Neural crest cell (in vitro differentiated cells): ENCODE measurements at places on chromosomes 2 and 18. TPM values are rescaled to one million over a fixed set of nuclear protein-coding genes. Genes with fewer than 3 reads are reported as not detected.

GRCh38 chr2:72887032-72887739 is at the start of gene SPR:
SPR (plus strand) TSS chr2:72887408; CDS start chr2:72887433, 25 bp downstream.
- H3K27me3 ChIP-seq: peaks cover 61% of the 10 kb centered on the region
- H3K36me3 ChIP-seq: no peaks in the 10 kb centered on the region
- H3K27ac ChIP-seq: peak within 1 kb of the TSS; percentile 67
- peak; percentile 55 for DNase-seq
- H3K4me1 ChIP-seq: peaks cover 9% of the 10 kb centered on the region
- peak within 1 kb of the TSS; percentile 87 for H3K4me3 ChIP-seq

- no peak overlapping the region for H3K4me3 ChIP-seq
- H3K27me3 ChIP-seq: no peaks in the 10 kb centered on the region
- no peak for DNase-seq
- peaks cover 18% of the 10 kb centered on the region for H3K4me1 ChIP-seq
- H3K36me3 ChIP-seq: no peaks in the 10 kb centered on the region
These were observed 17.5 kb downstream of the NOSTRIN start for GRCh38 chr2:168819829-168820489.

DNA sequence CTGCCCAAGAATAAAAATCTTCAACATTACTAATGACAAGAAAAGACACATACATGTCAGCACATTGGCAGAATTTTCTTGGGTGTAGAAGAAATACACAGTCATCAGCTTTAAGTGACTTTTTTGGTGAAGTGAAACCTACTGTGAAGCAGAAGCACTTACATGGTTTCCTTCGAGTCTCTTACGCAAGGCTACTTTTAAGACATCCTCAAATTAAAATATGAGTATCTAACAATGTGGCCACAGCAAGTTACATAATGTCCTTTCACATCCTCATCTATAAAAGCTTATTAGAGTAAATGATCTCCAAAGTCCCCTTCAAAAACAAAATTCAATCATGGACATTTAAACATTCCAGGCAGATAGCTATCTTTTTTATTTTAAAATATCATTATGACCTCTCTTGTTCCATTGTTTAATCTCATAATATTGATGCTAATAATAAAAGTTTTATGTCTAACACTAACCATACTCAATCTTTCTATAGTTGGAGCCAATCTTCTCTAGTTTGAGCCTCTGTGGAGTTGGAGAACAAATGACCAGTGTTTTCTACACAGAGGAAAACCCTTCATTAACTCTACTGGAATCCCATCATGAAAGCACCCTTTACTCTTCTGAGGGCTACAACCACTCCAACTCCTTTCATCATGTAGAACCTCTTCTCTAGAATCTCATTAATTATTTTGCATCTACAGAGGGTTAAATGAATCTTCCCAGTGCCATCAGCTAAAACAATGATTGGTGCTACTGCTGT is 182.2 kb upstream of the ZFP36L2 start:
- no peak overlapping the region for H3K4me3 ChIP-seq
- H3K36me3 ChIP-seq: no peaks in the 10 kb centered on the region
- no peak for DNase-seq
- H3K4me1 ChIP-seq: peaks cover 28% of the 10 kb centered on the region

GRCh38 chr2:65786007-65786717 is 353.8 kb upstream of the SPRED2 start:
- no peaks in the 10 kb centered on the region for H3K27me3 ChIP-seq
- no peak for DNase-seq
- H3K36me3 ChIP-seq: no peaks in the 10 kb centered on the region

DNA sequence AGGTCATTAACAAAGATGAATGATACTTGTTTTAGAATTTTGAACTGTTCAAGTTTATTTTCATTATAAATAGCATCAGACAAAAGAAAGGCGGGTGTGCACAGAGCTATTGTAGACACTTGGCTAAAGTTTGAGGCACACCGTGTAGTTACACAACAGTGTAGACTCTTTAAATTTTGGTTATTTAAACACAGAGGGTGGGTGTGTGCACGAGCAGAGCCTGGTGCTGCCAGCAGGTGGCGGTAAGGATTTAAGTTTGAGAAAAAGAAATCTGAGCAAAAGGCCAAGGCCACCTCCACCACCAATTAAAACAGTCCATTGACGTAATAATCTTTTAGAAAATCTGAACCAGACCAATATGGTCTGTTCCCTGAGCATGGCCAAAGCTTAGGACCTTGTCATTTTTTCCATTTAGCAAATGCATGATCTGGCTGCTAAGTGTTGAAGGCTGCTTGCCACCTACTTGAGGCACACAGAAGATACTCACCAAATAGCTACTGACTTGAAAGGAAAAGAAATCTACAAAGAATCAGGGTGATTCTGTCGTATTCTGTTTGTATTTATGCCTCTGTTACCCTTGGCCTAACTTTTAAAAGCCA is 14.3 kb downstream of the COPS7B start:
- H3K27me3 ChIP-seq: no peaks in the 10 kb centered on the region
- peak; percentile 55 for DNase-seq
- H3K4me3 ChIP-seq: no peak overlapping the region
- no peaks in the 10 kb centered on the region for H3K4me1 ChIP-seq

DNA sequence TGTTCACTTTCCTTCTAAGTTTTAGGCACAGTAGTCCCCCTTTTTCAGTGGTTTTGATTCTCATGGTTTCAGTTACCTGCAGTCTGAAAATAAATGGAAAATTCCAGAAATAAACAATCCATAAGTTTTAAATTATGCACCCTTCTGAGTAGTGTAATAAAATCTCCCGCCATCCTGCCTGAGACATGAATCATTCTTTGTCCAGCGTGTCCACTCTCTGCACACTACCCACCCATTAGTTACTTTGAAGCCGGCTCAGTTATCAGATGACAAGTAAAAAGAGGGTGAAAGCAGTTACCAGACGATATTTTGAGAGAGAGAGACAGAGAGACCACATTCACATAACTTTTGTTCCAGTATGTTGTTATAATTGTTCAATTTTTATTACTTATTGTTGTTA is 400.5 kb downstream of the TMX3 start:
- DNase-seq: no peak
- H3K4me1 ChIP-seq: peaks cover 11% of the 10 kb centered on the region
- H3K27ac ChIP-seq: no peak overlapping the region
- H3K27me3 ChIP-seq: no peaks in the 10 kb centered on the region

- H3K36me3 ChIP-seq: no peaks in the 10 kb centered on the region
- H3K27me3 ChIP-seq: no peaks in the 10 kb centered on the region
- no peak for DNase-seq
These were observed 2.9 kb downstream of the DSG3 start for GRCh38 chr18:31450409-31450808.

DNA sequence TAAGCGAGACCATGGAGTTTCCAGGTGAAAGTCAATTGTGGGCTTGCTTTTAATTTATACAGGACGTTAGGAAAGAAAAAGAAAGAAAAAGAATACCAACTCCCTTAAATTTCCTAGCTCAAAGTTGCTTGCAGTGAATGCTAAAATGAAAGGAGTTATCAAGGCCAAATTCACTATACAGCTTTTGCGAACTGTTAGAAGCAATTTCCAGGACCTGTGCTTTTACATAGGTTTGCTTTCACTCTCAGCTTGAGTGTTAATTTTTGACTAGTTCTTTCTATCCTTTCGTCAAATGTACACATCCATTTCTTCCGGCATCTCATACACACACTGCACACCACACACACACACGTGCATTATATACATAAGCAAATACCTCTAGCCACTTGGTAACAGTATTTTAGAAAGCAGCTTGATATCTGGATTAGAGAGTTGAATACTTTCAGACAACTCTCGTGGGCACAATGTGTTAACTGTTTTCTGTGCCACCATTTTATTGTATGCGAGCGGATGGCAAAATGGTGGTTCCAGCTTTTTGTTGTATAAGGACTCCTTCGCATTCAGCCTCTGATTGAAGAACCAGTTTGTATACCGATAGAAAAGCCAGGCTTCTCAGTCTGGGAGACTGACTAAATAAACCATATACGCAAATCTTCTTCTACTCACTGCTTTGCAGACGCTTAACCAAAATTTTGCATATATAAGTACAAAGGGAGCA is 381.8 kb downstream of the MTX2 start:
- peaks cover 3% of the 10 kb centered on the region for H3K4me1 ChIP-seq
- H3K36me3 ChIP-seq: no peaks in the 10 kb centered on the region
- no peak overlapping the region for H3K4me3 ChIP-seq
- no peak overlapping the region for H3K27ac ChIP-seq

DNA sequence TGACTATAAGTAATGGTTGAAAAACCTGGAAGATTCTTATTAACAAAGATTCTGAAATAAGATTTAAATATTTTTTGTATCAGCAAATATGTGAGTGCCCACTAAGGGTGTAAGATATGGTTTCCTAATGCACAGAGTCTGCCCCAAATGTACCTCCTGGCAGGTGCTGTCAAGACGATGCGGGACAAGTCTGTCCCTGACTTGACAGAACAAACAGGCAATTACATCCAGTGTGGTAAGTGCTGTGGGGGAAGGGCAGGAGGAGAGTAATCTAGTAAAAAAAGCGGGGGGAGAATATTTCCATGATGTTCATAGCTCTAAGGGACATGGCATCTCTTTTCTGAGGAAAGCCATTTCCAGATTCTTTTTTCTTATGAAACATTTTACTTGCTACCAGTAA is 127.5 kb downstream of the COL4A4 start:
- H3K4me1 ChIP-seq: peaks cover 8% of the 10 kb centered on the region
- no peak for DNase-seq
- peaks cover 3% of the 10 kb centered on the region for H3K27me3 ChIP-seq
- no peak overlapping the region for H3K27ac ChIP-seq
- no peak overlapping the region for H3K4me3 ChIP-seq
- H3K36me3 ChIP-seq: no peaks in the 10 kb centered on the region

GRCh38 chr18:77061281-77061945 is 71.2 kb downstream of the MBP start:
- no peak overlapping the region for H3K27ac ChIP-seq
- H3K4me1 ChIP-seq: peaks cover 11% of the 10 kb centered on the region
- no peak for DNase-seq
- peaks cover 5% of the 10 kb centered on the region for H3K27me3 ChIP-seq
- no peaks in the 10 kb centered on the region for H3K36me3 ChIP-seq
- H3K4me3 ChIP-seq: no peak overlapping the region

DNA sequence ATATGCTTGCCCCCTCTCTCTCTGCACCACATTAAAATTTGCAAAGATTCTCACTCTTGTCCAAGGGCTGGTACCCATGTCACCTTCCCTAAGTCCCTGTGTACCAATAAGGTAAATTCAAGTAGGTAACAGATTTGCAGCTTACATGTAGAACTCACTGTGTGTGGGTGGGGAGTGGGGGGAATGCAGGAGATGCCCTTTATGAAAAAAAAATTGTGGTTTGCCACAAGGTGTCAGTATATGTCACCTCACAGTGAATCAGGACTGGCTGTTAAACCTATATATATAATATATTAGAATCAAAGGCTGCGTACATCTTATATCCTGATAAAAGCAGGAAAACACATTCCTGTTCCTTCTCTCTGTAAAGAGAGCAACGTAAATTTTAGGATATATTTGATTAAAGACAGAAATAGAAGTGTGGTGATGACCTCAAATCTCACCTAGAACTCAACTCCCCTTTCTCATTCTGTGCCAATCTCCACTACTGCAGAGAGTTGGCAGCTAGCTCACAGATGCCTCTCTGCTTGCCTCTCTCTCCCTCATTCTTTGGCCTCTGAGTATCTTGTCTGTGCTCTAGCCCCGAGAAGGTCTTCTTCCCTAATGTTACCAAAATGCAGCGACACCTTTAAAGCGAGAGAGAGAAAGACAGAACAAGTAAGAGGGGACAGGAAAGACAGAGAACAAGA is 536 bp downstream of the XDH start:
- no peaks in the 10 kb centered on the region for H3K36me3 ChIP-seq
- peaks cover 9% of the 10 kb centered on the region for H3K27me3 ChIP-seq
- H3K4me1 ChIP-seq: no peaks in the 10 kb centered on the region
- no peak for DNase-seq

DNA sequence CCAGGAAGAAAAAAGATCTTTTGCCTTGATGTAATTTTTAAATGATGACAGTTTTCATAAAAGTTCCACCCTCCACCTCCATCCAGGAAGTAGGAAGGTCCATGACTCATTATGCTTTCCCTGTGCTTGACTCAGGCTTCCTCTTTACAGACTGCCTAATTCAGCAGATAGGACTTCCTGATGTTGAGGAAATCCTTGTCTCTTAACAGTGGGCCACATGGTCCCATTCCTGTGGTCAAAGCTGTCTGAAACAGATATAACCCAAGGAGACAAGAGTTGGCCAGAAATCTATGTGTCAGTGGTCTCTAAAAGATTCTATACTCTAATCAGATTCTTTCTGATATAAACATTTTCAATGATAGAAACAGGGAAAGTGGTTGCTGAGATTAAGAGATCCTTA is 119.1 kb downstream of the BAZ2B start:
- no peak for DNase-seq
- H3K4me1 ChIP-seq: peaks cover 11% of the 10 kb centered on the region
- peak overlapping the region; percentile 63 for H3K27ac ChIP-seq
- H3K4me3 ChIP-seq: no peak overlapping the region
- H3K36me3 ChIP-seq: peaks cover 26% of the 10 kb centered on the region

DNA sequence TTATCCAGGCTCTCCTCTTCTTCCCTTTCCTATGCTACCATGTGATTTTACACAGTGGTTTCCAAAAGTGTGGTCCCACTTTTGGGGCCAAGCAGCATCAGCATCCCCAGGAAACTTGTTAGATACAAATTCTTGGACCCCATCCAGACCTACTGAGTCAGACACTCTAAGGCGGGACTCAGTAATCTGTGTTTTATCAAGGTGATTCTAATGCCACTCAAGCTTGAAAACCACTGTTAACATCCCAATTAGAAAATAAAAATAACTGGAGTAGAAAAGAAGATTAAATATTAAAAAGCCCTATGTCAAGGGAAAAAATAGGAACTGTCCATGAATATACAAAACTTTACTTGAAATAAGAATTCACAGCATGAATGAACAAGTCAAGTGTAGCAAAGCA is 10.8 kb downstream of the DSG2 start:
- peaks cover 35% of the 10 kb centered on the region for H3K4me1 ChIP-seq
- H3K27me3 ChIP-seq: no peaks in the 10 kb centered on the region
- no peak for DNase-seq
- H3K36me3 ChIP-seq: no peaks in the 10 kb centered on the region

GRCh38 chr2:60365556-60365955 is 187.9 kb downstream of the BCL11A start:
- peaks cover 28% of the 10 kb centered on the region for H3K4me1 ChIP-seq
- H3K27me3 ChIP-seq: no peaks in the 10 kb centered on the region
- no peak overlapping the region for H3K27ac ChIP-seq
- H3K4me3 ChIP-seq: no peak overlapping the region
- no peak for DNase-seq
- no peaks in the 10 kb centered on the region for H3K36me3 ChIP-seq

GRCh38 chr2:105538840-105539239 is 140.0 kb upstream of the FHL2 start:
- H3K27ac ChIP-seq: no peak overlapping the region
- peaks cover 3% of the 10 kb centered on the region for H3K27me3 ChIP-seq
- H3K4me3 ChIP-seq: no peak overlapping the region
- no peaks in the 10 kb centered on the region for H3K36me3 ChIP-seq
- no peak for DNase-seq

CHRND gene
- total RNA-seq: 4.1 and 5.8 TPM in 2 replicates

GPR17 gene
- total RNA-seq: 6.4 and 7.7 TPM in 2 replicates

TUBB6 gene
- total RNA-seq: 77.8 and 81.8 TPM in 2 replicates

AKAIN1 gene
- total RNA-seq: not detected in 2 replicates

PARD6G gene
- 28.0 and 28.3 TPM in 2 replicates for total RNA-seq

MFSD6 gene
- 1.5 and 2.1 TPM in 2 replicates for total RNA-seq

ANKRD23 gene
- 9.3 and 11.4 TPM in 2 replicates for total RNA-seq

SP140 gene
- not detected in 2 replicates for total RNA-seq
